ENCODE measurements at places on chromosomes 6 and 20.

- no peak for DNase-seq
Observed at GRCh38 chr6:84362193-84362821, 134.9 kb upstream of the CEP162 start.

- DNase-seq: no peak
Observed at GRCh38 chr6:143018955-143019354, 41.7 kb upstream of the AIG1 start.

DNA sequence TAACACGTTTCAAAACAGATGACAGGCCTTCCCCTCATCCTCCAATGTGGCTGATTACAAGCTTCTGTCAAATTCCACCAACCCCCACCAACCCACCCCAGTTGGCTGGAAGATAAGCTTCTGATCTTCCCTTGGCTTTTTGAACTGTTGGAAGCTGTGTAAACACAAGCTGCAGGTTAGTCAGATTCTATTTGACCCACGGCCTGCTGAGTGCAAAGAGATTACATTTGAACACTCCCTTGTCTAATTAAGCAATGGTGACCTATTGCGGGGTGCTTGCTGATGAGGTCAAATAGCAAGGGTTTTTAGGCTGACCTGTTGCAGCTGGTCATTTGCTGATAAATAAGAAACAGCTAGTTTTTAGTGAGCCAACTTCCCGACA is 379.7 kb downstream of the BMP2 start:
- no peak for DNase-seq

GRCh38 chr6:89144354-89144906 is 1.4 kb upstream of the PM20D2 start:
- DNase-seq: no peak

Measured in right forelimb (tissue), 1 donor.